ENCODE measurements at places on chromosomes 7 and 10.

GRCh38 chr7:150897502-150898474 is 45.5 kb downstream of the AOC1 start:
- no peak for DNase-seq

DNA sequence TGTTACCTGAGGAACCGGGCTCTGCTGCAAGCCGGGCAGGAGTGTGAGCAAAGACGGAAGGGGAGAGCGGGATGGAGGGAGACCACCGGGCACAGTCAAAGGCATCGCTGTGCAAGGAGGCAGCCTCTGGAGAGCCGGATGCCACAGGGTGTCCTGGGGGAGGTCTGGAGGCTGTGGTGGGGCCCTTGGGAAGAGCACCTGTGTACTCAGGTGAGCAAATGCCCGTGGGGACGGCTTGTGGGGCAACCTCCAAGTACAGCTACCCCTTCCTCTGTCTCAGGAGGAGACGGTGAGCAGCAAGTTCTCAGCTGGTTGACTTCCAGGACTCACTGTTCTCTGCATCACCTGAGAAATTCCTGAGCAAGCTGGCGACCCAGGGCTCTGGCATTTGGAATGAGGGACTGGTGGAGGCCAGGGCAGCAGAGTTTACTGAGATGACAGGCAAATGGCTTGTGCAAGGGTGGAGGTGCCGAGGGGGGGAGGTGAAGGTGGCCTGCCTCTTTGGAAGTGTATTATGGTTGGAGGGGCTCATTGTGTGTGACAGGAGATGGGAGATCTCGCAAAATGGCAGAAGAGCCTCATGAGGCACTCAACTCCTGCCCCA is 345.2 kb upstream of the SHH start:
- no peak for DNase-seq

GRCh38 chr10:96299383-96299782 is 4.9 kb upstream of the DNTT start:
- no peak for DNase-seq

DNA sequence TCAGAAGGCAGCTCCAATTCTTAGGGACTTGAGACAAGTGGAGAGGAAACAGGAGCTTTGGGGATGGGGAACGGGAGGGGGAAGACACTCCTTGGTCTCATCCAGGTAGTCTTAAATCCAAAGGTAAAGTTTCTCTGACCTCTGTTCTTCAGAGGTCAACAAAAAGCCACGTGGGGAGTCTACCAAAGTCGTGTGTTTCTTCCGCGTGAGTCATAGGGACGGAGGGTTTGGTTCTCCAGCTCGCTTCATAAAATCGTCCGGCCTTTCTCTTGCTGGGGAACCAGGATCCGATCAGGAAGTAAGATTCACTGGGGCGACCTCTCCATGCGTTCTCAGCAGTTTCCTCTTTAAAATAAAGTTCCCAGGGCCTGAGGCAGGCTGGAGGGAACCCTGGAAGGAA is 275.7 kb downstream of the TCERG1L start:
- DNase-seq, result no peak

GRCh38 chr7:45687721-45688120 is 113.6 kb downstream of the ADCY1 start:
- DNase-seq, result no peak

DNA sequence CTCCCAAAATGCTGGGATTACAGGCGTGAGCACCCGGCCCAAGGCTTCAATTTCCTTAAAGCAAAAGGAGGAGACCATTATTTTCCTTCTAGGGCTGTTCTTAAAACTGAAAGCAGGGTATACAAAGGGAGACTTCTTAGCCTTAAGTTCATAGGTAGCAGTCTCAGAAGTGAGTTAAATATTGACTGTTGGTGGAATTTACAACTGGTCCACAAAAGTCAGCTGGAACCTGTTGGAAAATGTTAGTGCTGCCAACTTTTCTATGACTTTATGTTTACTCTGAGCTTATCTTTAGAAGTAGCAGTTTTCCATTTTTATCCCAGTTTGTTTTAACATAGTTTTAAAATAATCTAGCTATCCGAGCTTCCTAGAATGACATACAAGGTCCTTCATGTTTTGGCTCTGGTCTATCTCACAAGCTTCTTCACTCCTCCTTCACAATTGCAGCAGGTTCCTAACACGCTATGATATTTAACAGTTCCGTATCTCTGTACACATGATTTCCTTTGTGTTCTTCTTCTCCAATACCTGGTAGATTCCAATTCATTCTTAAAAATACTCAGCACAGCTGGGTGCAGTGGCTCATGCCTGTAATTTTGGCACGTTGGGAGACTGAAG is 3.3 kb downstream of the SLC26A3 start:
- no peak for DNase-seq

DNA sequence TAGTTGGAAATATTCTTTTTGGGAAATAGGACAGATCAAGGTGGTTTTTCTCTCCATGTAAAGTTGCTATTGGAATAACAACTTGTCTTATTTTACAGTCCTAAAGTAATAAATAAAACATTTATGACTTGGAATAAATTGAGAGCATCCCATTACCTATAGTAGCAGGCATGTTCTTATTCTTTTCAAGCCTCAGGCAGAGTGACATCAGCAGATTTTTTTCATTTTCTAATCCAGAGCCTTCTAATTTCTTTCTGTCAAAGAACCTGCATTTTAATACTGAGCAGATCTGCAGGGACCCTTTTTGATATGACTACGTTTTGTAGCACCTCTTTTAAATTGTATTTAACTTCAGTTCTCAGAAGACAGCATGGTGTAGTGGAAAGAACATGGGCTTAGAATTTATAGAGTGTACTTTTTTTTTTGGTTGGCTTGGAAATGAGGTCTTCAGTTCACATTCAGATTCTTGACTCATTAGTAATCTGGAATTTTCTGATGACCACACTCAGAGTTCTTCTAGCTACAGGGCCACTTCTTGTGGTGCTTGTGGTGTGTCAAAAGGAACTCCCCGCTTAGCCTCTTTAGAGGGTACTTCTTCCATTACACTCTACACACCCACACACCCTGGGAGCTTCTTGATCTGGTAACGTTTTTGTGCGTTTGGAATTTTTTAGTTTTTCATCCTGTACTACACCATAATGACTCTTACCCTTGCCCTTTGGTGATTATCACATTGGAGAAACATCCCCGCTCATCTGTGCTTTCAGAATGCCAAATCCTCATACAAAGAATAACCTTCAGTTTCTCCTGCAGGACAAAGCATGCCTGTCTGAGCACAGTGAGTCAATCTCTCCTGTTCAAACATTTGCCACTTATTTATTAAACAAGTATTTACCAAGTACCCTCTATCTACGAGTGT is 34.6 kb downstream of the AGK start:
- DNase-seq, result no peak

All from stimulated activated CD8-positive, alpha-beta memory T cell treated with anti-CD3 and anti-CD28 coated beads, Interleukin-4, amount 100 ng/mL, for 1 hour (primary cell).